Choroid plexus epithelial cell (primary cell): ENCODE measurements at places on chromosomes 2 and 18.

DNA sequence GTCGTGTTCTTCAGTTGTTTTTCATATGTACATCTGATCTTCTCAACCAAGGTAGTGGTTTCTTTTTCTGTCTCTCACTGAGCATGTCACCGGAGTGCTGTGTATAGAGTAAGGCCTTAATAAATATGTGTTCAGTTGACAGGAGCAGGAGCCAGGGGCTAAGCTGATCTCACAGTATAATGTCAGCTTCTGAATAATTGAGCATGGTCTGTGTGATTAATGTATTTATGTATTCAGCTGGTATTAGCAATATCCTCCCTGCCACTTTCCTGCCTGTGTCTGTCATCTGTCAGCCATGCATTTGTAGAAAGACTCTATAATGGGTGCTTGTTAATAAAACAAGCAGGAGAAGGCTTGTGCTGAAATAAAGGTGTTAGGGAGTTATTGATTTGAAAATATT, 198.9 kb downstream of the ADCYAP1 start:
- DNase-seq = no peak

DNA sequence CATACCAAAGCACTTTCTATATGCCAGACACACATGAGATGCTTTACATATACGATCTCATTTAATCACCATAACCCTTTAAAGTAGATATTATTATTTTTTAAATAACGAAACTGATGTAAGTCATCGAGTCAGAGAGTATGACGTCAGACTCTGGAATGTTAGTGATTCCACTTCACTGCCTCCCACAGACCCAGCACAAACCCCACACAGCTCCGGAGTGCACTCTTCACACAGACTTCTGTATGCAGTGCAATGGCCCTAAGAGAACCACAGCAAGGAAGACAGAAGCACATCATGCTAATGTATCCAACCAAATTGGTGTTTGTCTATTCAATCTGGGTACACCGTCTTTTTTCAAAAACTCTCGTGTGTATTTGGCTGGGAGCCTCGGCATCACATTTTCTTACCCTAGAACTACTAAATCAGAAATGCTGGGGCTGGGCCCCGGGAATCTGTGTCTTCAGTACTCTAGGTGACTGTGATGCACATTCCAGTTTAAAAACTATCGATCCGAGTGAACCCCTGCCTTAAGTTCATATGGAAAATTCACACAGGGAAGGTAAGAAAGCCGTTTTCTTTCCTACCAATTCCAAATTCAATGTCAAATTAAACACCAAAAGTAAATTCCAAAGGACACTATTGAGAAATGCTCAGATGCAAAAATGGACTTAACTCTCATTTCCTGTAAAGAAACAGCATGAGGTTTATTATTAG, 117.7 kb upstream of the ACVR1C start:
- DNase-seq = peak; percentile 89

DNA sequence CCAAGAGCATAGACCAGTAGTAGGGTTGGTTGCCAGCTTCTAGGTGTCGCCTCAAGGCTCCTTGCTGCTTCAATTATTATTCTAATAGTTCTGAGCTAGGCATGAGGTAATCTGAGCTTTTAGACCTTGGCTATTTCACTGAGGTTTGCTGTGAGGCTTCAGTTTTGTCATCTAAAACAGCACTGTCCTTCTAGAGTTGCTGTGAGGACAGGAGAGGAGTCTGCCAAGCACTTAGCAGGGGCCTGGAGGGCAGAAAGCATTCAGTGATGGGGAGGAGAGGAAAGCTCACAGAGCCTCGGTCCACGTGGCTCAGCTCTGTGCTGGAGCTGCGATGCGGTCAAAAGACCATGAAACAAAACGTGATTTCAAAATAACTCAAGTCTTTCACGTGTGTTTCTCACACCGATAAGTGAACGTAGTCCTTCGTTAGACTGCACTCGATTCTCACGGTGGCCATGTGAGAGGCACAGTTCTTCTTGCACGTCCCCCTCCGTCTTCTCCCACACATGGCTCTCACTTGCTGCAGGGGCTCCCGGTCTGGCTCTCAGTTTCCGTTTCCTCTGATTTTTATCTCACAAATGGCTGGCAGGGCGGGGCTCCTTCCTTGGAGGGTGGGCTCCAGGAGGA, 113.7 kb downstream of the B3GNT2 start:
- no peak for DNase-seq

DNA sequence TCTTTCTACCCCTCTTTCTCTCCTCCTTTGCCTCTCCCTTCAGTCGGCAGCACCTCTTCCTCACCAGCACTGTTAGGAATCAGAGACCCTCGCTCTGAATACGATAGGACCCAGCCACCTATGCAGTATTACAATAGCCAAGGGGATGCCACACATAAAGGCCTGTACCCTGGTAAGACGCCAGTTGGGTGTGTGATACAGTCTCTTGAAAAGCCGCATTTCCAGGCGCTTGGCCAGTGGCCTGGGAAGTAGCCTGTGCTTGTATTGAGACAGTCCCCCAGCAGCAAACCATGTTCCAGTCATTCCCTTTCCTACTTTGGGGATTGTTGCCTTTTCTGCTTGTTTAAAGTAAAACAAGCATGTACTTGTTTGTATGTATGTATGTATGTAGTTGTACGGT, 118.4 kb upstream of the DAPL1 start:
- DNase-seq = no peak
